Dorsolateral prefrontal cortex (tissue), 122 donors: ENCODE measurements at places on chromosomes 2 and 18. TPM values are rescaled to one million over a fixed set of nuclear protein-coding genes. Genes with fewer than 3 reads are reported as not detected.

DNA sequence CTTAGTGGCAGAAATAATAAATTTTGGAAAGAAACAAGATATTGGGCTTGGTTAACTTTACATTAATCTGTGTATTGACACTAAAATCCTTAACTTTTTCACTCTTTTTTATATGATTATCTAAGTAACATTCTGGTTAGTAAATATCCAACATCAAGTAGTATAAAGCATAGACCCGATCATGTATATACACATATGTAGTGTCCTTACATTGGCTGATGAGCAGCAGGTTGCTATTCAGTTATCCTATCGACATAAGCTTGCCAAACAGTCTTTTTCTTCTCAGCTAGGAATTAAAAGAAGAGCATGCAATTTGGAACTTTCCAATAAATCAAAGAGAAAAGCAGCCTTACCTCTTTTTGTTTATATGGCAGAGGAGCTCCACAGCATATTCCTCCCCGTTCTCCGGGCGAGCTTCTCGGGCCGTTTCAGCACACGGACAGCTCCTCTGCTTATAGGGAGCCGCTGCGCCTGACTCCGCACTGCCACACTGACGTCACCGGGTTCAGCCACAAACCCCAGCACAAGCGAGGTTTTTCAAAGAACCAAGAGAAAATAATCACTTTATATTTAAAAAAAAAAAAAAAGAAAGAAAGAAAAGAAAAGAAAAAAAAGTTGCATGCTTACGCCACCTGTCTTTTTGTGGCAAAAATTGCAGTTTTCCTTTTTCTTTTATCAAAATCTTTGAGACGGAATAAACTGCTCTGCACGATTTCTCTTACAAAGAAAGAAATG lies at the start of gene SCG2:
Gene SCG2 (minus strand): TSS at position 430 of the 735 bp plus-strand sequence. CDS start 3,079 bp downstream, outside the sequence.
- peak; percentile 45 for DNase-seq

- DNase-seq, result no peak
These were observed 20.3 kb downstream of the PTPN2 start for GRCh38 chr18:12863687-12864216.

DNA sequence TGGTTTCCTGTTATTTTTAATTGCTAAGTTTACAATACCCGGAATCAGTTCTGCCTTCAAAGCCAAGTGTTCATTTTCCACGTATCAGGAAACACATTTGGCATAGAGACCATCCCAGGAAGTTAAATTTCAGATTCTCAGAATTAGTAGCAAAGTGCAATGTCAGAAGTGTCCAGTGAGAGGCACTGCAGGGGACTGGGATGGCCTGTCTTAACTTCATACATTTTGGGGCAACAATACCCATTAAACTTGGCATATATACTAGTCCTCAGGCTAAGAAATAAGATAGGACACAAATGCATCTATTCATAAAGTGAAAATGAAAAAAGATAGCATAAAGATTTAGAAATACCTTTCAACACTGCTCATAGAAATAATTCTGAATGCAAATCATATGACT lies 1.5 kb upstream of the IL1RL2 start:
- DNase-seq, result no peak

SUCLG1 gene
- 70.6 TPM for total RNA-seq

KATNAL2 gene
- total RNA-seq, result 17.3 TPM

CDH7 gene
- total RNA-seq, result 8.5 TPM
